B cell (primary cell): ENCODE measurements at places on chromosomes 12 and 14. TPM values are rescaled to one million over a fixed set of nuclear protein-coding genes. Genes with fewer than 3 reads are reported as not detected.

GRCh38 chr14:51626185-51626584 is 25.5 kb upstream of the FRMD6 start:
- no peak overlapping the region for H3K4me3 ChIP-seq
- H3K27ac ChIP-seq = no peak overlapping the region
- no peaks in the 10 kb centered on the region for H3K27me3 ChIP-seq
- no peak for DNase-seq
- H3K36me3 ChIP-seq = no peaks in the 10 kb centered on the region

- H3K36me3 ChIP-seq = no peaks in the 10 kb centered on the region
- no peak overlapping the region for H3K27ac ChIP-seq
- H3K27me3 ChIP-seq = no peaks in the 10 kb centered on the region
- H3K4me1 ChIP-seq = peaks cover 9% of the 10 kb centered on the region
- no peak overlapping the region for H3K4me3 ChIP-seq
Observed at GRCh38 chr14:55267820-55268219, 3.4 kb upstream of the FBXO34 start.

GRCh38 chr12:105334582-105334981 is 4.1 kb downstream of the C12orf75 start:
- H3K4me1 ChIP-seq = peaks cover 30% of the 10 kb centered on the region
- no peaks in the 10 kb centered on the region for H3K27me3 ChIP-seq
- no peak overlapping the region for H3K4me3 ChIP-seq
- no peak for DNase-seq
- H3K36me3 ChIP-seq = no peaks in the 10 kb centered on the region

- peaks cover 20% of the 10 kb centered on the region for H3K4me1 ChIP-seq
- no peaks in the 10 kb centered on the region for H3K27me3 ChIP-seq
- DNase-seq = no peak
- no peak overlapping the region for H3K4me3 ChIP-seq
- no peak overlapping the region for H3K27ac ChIP-seq
Observed at GRCh38 chr14:92035890-92036289, 4.0 kb downstream of the TRIP11 start.

DNA sequence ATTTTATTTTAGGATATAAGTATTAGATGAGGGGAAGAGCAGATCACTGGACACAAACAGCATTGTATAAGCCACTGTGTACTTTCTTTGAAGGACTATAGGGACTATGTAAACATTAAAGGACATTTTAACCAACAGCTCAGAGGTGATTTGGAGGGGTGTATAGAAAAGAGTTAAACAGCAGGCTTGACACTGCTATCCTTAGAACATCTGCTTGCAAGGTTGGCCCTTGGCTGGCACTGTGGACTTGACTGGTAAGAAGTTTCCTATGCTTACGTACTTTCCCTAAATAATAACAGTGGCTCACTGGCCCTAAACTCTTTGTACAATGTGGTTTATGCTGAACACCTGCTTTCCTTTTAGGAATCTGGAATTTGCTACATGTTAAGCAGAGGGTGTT is 28.7 kb downstream of the ZFYVE26 start:
- H3K27me3 ChIP-seq = no peaks in the 10 kb centered on the region
- H3K4me1 ChIP-seq = no peaks in the 10 kb centered on the region
- DNase-seq = no peak
- H3K4me3 ChIP-seq = no peak overlapping the region

GRCh38 chr14:70905301-70905700 is 2.0 kb upstream of the PCNX1 start:
- H3K4me3 ChIP-seq = no peak overlapping the region
- DNase-seq = no peak
- no peaks in the 10 kb centered on the region for H3K27me3 ChIP-seq

DNA sequence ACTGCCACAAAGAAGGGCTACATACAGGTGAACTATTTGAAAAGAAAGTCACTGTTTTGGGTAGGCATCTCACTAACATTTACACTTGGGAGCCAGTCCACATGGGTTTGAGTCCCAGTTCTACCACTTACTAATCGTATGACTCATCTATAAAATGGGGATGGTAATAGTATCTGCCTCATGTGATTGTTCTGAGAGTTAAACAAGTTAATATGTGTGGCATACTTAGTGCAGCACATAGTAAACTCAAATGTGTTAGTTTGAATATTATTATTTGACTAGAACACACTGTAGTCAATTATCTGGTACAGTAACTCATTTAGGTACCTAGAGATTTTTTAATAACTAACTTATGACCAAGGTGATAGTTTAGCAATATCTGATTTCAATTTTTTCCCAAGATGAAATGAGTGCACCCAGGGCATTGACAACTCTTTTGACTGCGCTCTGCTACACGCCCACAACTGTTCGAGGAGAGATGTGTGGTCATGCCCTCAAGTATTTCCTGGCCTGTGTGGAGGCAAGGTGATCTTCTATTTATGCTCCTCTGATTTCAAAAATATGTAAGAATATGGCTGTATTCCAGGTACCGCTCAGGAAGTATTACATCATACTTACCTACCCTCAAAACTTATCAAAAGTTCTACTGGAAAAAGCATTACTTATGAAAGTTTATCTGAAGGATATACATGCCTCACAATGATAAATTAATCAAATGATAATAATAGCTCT is 210.6 kb upstream of the EGLN3 start:
- H3K27me3 ChIP-seq = no peaks in the 10 kb centered on the region
- DNase-seq = no peak
- no peaks in the 10 kb centered on the region for H3K4me1 ChIP-seq
- no peak overlapping the region for H3K27ac ChIP-seq
- no peak overlapping the region for H3K4me3 ChIP-seq
- H3K36me3 ChIP-seq = no peaks in the 10 kb centered on the region

DNA sequence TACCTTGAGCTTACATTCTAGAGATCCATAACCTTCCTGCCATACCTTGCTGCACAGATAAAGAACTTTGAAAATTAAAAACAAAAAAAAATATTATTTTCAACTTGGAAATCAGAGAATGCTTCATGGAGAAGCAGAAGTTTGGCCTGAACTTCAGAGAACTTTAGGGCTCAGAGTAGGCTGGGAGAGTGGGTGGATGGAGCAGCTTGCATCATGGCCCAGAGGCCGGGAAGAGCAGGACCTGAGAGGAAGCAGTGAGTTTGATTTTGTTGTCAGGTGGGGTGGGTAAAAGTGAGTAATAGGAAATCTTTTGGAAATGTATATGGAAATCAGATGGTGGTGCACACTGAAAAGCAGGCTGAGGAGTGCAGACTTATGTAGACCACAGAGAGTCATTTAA is 228.5 kb upstream of the KRR1 start:
- DNase-seq = no peak
- no peak overlapping the region for H3K27ac ChIP-seq

- no peaks in the 10 kb centered on the region for H3K27me3 ChIP-seq
- DNase-seq = no peak
- no peaks in the 10 kb centered on the region for H3K36me3 ChIP-seq
Observed at GRCh38 chr12:77625441-77625840, 205.3 kb upstream of the NAV3 start.

DNA sequence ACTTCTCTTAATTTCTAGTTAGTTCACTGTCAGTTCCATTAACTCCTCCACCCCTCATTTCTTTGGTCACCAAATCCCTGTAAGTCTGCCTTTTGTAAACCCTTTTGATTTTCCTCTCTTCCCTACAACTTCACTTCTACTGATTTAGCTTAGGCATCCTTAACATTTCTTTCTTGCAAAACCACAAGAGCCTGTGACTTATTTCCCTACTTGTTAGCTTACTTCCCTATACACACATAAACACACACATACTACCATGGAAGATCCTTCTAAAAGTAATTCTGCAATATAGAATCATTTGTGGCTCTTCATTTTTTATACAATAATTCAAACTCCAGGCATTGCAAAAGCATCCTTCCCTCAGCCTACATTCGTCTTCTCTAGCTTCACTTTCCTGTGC is 494.3 kb upstream of the USP15 start:
- no peaks in the 10 kb centered on the region for H3K27me3 ChIP-seq
- no peak overlapping the region for H3K4me3 ChIP-seq
- H3K36me3 ChIP-seq = no peaks in the 10 kb centered on the region
- H3K27ac ChIP-seq = no peak overlapping the region

CHGA gene
- not detected in 2 replicates for total RNA-seq

KERA gene
- not detected in 2 replicates for total RNA-seq

MDGA2 gene
- not detected in 2 replicates for total RNA-seq

TBC1D30 gene
- total RNA-seq = 0.10 and 0.29 TPM in 2 replicates

RNF212B gene
- total RNA-seq = not detected in 2 replicates

TMEM63C gene
- 3.2 and 4.2 TPM in 2 replicates for total RNA-seq

SNAPC1 gene
- 6.6 and 7.1 TPM in 2 replicates for total RNA-seq
